ENCODE measurements at places on chromosomes 1 and 21.

DNA sequence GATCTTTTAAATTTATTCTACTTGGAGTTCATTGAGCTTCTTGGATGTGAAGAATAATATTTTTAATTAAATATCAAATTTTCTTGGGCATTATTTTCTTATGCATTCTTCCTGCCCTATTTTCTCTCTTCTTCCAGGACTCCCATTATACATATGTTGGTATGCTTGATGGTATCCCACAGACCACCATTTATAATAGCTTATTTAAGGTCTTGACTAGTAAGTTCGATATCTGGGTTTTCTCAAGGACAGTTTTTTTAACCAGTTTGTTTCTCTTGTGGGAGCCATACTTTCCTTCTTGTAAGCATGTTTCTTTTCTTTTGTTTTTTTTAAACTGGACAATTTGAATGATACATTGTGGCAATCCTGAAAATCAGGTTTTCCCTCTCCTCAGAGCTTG is 15.4 kb upstream of the DDR2 start:
- no peak for DNase-seq

- DNase-seq, result no peak
These were observed 213.0 kb downstream of the CRB1 start for GRCh38 chr1:197481101-197481500.

DNA sequence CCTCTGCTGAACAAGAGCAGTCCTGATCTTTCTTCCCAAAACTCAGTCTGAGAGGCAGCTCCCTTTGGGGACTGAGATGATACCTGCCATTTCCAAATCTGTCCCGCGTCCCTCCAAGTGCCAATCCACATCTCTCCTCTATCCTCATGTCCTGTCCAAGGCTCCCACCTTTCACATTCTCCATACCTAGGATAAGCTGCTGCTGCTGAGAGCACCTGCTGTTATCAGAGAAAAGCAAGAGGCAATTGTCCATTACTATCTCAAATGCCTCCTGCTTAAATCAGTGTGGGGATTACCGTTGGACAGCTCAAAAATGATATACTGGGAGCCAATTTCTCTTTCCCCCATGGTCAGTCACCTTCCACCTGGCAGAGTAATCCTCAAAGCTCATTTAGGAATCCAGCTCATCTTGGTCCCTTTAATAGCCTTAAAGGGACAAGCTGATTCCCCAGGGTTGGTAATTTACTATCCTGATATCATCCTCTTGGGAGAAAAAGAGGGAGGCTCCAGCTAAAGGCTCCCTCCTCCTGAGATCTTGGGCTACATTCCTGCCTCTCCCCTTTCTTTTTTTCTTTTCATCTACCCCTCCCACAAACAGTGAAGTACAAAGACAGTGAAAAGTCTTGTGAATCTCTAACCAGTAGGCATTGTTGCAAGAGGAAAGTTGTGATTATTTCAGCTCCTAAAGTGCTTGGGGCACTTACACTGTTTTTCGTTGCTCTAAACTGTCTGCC is 278.1 kb upstream of the CAMK1G start:
- no peak for DNase-seq

- DNase-seq, result no peak
These were observed 33.2 kb upstream of the MAGOH start for GRCh38 chr1:53271446-53272090.

GRCh38 chr1:84122780-84123382 is 21.2 kb upstream of the PRKACB start:
- peak; percentile 69 for DNase-seq

DNA sequence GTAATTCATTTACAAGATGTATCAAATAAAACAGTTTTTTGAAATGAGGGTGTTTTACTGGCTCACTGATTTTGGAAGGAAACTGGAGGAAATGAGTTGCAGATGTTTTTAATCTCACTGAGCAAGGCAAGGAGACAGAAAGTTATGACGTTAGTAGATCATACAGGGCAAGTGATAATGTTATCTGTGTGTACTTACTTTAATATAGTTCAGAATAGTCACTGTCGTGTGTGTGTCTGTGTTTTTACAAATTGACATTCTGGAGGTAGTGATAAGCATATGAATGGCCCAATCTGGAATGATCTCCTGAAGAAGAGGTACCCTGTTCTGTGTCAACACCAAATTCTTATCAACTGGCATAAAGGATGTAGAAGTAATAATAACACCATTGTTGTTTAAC is 1.9 kb upstream of the GBP4 start:
- no peak for DNase-seq

- DNase-seq, result peak; percentile 95
These were observed 18.0 kb upstream of the ID3 start for GRCh38 chr1:23577056-23578004.

GRCh38 chr1:5659606-5660005 is 332.6 kb downstream of the NPHP4 start:
- no peak for DNase-seq

- DNase-seq, result no peak
These were observed 5.6 kb downstream of the ELK4 start for GRCh38 chr1:205626216-205626615.

- no peak for DNase-seq
These were observed 97.0 kb downstream of the GDAP2 start for GRCh38 chr1:117832453-117832852.

GRCh38 chr21:37865156-37865555 is 51.1 kb downstream of the KCNJ6 start:
- no peak for DNase-seq

GRCh38 chr1:208654241-208654640 is 410.1 kb upstream of the PLXNA2 start:
- peak; percentile 12 for DNase-seq

DNA sequence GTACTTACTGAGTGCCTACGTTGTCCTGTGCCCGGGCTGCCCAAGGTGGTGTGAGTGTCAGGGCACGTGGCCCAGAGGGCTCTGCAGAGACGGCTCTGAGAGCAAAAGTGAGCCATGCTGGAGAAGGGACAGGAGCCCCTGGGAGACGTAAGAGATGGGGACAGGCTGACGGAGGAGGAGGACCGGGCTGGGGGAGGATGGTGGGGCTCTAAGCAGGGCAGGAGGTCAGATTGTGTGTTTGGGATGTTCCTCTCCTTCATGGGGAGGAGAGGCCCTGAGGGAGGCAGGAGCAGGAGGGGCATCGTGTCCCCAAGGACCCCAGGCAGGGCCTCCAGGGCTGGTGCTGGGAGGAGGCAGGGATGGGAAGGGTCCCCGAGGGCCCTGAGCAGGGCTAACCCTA is 158.9 kb downstream of the PCBP3 start:
- no peak for DNase-seq

DNA sequence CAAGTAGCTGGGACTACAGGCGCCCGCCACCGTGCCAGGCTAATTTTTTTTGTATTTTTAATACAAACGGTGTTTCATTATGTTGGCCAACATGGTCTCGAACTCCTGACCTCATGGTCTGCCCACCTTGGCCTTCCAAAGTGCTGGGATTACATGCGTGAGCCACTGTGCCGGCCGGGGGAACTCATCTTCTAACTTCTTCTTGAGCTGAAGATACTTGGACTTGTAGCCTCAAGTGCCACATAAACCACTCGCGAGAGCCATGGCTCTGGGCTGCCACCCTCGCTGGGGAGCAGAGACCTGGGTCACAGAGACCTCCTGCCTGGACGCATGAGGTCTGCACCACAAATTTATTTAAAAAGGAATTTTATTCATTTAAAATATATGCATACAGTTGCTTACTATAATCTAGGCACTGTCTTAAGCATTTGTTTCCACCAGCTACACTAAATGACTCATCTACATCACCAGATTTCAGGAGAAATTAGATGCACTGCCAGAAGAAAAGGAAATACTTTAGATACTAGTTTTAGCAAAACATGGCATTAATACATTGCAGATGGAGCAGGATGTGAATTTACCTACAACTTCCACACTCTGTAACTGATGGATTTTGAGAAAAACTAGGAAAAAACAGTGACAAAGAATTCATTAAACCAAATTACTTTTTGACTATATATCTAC is 29.9 kb upstream of the PUM1 start:
- DNase-seq, result peak; percentile 68

GRCh38 chr1:182029002-182029378 is 32.5 kb downstream of the ZNF648 start:
- DNase-seq, result no peak

DNA sequence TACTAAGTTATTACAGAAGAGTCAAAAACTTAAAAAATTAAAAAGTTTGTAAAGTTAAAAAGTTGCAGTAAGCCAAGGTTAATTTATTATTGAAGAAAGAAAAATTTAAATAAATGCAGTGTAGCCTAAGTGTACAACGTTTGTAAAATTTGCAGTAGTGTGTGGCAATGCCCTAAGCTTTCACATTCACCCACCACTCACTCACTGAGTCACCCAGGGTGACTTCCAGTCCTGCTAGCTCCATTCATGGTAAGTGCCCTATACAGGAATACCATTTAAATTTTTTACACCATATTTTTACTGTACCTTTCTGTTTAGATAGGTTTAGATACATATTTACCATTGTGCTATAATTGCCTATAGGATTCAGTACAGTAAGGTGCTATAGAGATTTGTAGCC is 88.6 kb downstream of the CTH start:
- no peak for DNase-seq

GRCh38 chr1:1116701-1117468 is 996 bp upstream of the C1orf159 start:
- no peak for DNase-seq

- DNase-seq, result peak; percentile 90
These were observed at the start of gene PHGDH for GRCh38 chr1:119711804-119712341. Gene PHGDH (plus strand): TSS chr1:119711934. CDS start chr1:119712023, 89 bp downstream.

- DNase-seq, result no peak
These were observed 23.1 kb upstream of the DYNLT5 start for GRCh38 chr1:66729119-66729518.

- peak; percentile 55 for DNase-seq
These were observed 148.2 kb upstream of the COL11A1 start for GRCh38 chr1:103256490-103256889.

DNA sequence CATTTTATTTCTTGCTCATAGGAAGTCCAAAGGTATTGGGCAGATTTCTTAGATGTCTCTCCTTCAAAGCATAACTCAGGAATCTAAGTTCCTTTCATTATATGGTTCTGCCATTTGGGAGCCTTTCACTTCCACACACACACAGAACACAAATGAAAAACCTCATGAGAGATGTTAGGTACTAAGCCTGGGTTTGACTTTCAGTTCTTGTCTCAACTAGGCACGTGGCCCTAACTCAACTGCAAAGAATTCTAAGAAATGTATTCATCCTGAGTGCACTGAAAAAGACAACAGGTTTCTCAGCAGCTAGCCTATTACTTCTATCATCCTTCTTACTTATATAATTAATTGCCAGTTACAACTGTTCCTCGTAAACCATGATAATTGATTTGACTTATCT is 190.0 kb upstream of the SAMSN1 start:
- no peak for DNase-seq

- peak; percentile 47 for DNase-seq
These were observed 31.0 kb downstream of the ATP5PO start for GRCh38 chr21:33884376-33885171.

DNA sequence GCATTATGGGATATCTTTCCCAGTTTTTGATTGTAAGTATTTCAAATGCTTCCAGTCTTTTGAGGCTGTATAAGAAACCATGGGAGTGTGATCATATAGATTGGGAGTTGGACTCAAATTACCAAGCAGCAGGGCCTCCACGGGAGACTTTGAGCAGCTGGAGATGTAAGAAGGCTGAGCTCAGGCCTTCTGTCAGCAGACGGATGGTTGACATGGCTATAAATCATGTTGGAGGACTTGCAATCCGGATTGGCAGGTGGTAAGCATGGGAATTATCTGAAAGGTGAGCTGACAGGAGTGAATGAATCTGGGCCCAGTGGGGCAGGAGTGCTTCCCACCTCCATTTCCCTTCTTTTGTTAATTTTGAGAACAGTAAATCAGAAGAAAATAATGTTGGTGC is 83.2 kb upstream of the PPM1J start:
- DNase-seq, result no peak

GRCh38 chr1:85894651-85895050 is 186.4 kb upstream of the ZNHIT6 start:
- DNase-seq, result peak; percentile 62

- DNase-seq, result peak; percentile 22
These were observed 223.4 kb upstream of the DUSP10 start for GRCh38 chr1:221965252-221965651.

Measured in astrocyte of the spinal cord (primary cell).